Bronchial epithelial cell (primary cell): ENCODE measurements at places on chromosomes 12 and 14. TPM values are rescaled to one million over a fixed set of nuclear protein-coding genes. Genes with fewer than 3 reads are reported as not detected.

The AQP6 gene
- under 0.01 TPM in 1 of 2 replicates, not detected in the other for total RNA-seq

The ETNK1 gene
- total RNA-seq = 9.7 and 24.3 TPM in 2 replicates

The HOXC11 gene
- total RNA-seq = not detected in 2 replicates

The PRKD1 gene
- total RNA-seq = 0.53 and 1.0 TPM in 2 replicates

The BDKRB2 gene
- total RNA-seq = 3.2 and 6.5 TPM in 2 replicates

The TAS2R50 gene
- 1.0 and 2.1 TPM in 2 replicates for total RNA-seq

The DDX55 gene
- total RNA-seq = 16.5 and 23.4 TPM in 2 replicates

The FGD4 gene
- total RNA-seq = 22.9 and 24.8 TPM in 2 replicates
